ENCODE measurements at places on chromosomes 5 and 9.

GRCh38 chr5:78260771-78261170, 33.7 kb downstream of the AP3B1 start:
- no peak for DNase-seq

DNA sequence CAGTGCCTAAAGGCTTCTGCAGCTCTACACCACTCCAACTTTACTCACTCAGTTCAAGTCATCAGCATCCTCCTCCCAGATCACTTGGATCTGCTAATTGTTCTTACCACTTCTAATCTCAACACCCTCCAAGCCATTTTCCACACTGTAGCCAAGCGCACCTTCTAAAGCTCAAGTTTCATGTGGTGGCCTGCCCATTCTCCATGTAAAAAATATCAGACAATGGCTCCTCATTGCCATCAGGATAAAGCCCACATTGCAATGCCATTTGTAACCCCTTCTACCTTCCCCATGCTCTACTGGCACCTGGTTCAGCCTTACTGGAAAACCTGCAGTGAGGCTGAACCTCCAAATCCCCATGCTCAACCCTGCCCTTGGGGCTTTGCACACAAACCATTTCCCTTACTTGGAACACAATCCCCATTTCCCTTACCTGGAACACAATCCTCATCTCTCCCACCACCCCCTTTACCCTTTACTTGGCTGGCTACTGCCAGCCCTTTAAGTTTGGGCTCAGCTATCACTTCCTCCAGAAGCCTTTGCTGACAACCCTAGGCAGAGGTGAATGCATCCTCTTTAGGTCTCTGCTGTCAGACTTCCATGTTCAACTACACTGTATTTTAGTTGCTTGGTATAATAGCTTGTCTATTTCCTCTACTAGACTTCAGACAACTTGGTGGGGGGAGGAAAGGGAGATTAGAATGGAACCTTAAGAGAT, 220.0 kb downstream of the TSSK1B start:
- no peak for DNase-seq

DNA sequence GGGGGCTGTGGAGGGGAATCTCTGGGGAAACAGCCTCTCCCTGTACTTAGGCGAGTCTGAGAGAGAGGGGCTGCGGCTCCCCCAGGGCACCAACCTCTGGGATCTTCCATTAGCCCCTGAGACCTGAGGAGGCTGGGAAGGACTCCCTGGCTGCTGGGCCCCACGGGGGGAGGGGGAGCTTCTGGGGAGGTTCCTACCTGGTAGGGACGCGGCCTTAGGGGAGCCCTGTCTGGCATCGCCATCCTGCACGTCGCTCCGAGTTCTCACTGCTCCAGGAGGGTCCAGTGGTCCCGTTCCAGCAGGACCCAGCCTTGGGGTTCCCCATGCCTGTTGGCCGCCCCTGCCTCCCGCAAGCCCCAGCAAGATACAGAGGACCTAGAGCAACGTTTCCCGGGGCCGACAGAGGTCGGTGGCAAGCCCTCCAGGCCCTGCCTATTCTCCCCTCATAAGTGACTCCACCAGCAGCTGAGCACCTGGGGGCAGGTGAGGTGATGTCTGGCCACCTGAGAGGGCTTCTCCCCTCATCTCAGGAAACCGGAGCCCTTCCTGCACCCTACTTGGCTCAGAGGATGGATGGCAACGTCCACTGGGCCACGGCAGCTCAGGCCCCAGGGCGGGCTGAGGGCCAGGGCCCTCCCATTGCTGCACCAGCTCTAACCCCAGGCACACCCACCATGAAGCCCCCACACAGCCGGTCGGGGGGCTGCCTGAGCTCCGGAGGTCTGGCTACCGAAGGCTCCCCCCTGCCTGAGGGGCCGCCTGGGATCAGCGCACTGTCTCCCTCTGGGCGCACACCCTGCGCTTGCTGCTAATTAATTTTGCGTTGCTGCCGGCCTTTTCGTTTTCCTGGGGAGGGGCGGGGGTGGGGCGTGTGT, 22.5 kb downstream of the TPPP start:
- DNase-seq: no peak

DNA sequence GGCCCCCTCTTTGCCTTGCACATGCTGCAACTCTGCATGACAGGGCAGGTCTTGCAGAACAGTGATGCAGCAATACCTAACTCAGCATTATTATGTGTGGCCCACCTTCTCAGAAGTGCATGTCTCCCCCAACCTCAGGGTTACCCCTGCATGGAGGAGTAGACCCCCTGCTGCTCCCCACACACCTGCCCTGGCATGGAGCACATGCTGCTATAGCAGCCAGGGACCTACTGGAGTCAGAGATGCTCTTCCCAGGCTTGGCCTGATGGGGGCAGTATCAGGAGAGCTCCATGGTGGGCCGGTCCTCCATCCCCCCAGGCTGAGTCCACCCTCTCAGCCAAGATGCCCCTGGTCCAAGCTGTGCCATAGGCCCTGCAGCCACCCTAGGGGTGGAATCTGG, 13.2 kb upstream of the BOD1 start:
- no peak for DNase-seq

- DNase-seq: no peak
Measured at GRCh38 chr5:128014578-128014977, 69.0 kb upstream of the SLC12A2 start.

DNA sequence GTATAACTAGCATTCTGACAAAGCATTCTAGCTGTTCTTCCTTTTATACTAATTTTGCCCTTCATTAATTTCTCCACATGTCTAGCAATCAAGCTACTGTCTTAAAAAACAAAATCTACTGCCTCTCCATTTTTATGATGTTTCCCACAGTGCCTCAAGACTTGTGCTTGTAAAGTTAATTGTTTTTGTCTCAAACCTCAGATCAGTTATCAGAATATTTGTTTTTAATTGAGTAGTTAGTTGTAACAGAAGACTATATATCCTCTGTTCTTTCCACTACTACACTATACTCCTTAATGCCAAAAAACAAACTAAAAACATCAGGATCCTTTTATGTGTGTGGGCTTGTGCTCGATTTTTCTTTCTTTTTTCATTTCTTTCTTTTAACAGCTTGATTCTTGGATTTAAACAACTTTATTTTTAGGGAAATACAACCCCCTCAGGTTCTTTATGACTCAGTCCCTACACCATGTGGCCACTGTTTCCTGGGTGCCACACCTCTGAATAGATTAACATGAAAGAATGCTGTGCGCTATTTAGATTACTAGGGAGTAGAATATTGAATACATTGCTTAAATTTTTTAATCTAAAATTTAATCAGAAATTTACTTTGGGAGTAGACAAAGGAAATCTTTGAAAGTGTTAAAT, 1.2 kb downstream of the ASPN start:
- no peak for DNase-seq

DNA sequence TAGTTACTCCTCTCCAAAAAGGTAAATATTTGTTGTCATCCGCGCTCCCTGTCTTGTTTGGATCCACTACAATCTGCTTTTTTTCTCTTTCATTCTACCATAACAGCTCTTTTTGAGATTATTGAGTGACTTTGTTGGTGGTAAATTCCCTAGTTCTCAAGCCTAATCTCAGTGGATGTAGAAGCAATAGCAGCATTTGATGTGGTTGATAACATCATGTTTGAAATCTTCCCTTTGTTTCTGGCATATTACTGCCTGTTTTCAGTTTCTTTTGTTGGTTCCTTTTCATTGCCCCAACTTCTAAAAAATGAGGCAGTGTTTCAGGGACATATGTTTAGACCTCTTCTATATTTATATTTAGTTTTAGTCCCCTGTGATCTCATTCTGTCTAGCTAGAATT, 8.9 kb downstream of the CDC42SE2 start:
- no peak for DNase-seq

Measured in NCI-H345 (cell line).